ENCODE measurements at places on chromosomes 3 and 15.

- no peak for DNase-seq
These were observed 5.0 kb downstream of the LMCD1 start for GRCh38 chr3:8506571-8507061.

DNA sequence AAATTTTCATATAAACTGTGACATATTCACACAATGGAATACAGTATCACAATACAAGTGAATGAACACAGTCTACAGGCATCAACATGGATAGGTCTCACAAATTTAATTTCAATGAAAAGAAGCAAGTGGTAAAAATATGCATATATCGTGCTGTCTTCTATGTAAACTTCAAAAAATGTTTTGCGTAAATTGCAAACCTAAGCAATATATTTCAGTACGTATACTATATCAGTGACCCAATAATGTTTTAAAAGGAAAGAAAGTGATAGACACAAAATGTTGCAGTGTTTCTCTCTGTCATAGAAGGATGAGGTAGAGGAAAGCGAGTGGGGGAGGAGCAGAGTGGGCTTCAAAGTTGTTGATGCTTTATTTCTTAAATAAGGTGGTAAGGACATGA lies 468.4 kb upstream of the CNTN3 start:
- no peak for DNase-seq

DNA sequence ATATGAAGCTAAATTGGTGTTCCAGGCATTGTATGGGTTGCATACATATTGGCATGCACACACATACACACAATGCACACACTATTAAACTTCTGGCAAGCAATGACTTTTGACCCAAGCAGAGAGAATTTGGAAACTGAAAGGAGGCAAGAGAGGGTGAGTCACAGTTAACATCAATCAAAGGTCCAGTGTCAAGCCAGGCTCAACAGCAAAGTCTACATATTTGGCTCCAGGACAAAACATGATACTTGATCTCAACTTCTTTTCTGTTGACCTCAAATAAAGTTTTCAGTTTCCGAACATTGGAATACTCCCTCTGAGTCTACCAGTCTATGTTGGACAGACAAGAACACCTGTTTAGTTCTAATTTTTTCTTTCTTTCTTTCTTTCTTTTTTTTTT lies 28.3 kb downstream of the IL12A start:
- DNase-seq = no peak

DNA sequence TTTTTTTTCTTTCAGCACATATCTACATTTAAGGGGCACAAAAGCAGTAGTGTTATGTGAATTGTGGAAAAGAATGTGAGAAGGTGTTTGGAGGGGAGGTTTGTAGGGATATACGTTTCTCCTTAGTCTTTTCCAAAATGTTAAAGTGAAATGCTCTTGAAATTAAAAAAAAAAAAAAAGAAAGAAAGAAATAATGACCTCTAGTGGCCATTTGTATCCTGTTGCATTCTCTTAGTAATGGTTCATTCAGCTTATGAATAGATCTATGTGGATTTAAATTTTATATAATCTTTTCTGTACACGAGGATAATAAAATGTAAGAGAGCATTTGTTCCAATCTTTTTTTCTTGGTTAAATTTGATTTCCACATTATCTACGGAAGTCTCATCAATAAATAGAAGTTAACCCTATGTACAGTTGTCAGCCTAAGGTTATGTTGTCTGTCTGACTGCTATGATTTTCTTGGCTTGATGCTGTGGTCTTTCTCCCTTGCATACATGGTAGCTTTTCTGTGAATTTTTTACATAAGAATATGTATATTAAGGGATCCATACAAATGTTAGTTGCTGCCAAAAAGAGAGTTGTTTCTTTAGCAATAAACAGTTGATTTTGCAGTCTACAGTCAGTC lies 1.7 kb downstream of the P2RY13 start:
- DNase-seq = no peak

DNA sequence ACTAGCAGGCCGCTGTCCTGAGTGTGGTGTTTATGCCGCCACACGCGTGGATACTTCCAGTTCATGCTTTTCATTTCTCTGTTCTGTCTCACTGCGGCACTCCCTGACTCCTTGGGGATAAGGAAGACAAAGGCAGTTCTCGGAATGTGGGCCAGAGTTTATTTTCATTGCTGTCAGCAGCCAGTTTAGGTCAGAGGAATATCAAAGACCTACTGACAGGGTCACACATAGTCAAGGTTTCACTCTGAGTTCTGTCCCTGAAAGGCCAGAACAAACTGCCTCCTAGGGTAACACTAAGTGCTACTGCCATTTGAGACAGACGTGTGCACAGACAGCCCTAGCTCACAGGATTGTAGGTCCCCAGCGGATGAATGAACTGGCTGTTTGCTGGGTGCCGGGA lies 27.3 kb upstream of the SPTBN5 start:
- DNase-seq = no peak

- DNase-seq = no peak
These were observed 1161.4 kb downstream of the OTOL1 start for GRCh38 chr3:162658003-162658402.

GRCh38 chr15:33198541-33198940 lies 4.0 kb upstream of the FMN1 start:
- no peak for DNase-seq

DNA sequence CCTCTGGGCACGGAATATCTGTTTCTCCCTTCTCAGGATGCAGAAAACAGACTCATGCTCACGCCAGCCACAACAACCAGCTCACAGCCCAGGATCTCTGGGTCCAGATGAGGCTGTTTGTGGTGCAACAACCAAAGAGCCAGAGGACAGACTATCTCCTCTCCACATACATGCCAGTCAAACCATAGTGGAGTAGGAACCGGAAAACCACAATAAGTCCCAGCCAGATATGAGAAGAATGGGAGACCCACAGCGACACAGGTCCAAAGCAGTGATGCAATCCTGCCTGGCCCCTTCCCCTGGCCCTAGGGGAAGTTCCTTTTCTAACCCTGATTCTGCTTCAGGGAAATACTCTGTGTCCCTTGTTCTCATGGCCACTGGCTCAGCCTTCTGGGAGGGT lies 27.6 kb downstream of the MEX3B start:
- DNase-seq = no peak

GRCh38 chr3:60206206-60206605 lies 1045.0 kb downstream of the FHIT start:
- DNase-seq = no peak

GRCh38 chr15:66067687-66068086 lies 185.9 kb downstream of the MEGF11 start:
- DNase-seq = no peak

DNA sequence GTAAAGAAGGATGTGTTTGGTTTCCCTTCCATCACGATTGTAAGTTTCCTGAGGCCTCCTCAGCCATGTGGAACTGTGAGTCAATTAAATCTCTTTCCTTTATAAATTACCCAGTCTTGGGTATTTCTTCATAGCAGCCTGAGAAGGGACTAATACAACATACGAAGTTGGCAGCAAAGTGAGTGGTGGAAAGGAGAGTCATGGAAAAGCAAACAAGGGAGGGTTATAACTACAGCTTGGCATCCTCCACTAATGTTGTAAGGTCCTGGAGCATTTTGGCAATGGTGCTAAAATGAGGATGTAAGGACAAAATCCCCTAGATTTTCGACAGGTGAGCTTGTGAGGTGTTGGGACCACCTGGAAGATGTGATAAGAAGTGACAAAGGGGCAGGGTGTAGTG lies 5.8 kb upstream of the TMEM41A start:
- DNase-seq = no peak

- DNase-seq = no peak
These were observed 4.0 kb downstream of the TM4SF1 start for GRCh38 chr3:149373235-149374125.

DNA sequence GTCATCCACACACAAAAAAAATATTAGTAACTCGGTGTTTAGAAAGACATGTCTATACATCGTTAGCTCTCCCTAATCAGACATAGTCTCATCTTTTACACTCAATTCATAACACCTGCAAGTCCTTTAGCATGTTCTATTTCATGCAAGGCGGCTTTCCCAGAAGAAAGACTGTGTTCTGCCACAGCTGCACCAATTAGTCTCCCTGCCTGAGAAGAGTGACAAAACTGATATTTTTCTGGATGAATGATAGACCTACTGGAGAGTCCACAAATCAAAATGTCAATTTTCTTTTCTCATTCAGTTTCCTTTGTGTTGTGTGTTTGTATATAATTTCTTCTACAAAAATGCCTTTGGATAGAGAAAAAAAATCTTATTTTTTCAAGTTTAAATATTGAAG lies 435.8 kb upstream of the EPHA3 start:
- no peak for DNase-seq

DNA sequence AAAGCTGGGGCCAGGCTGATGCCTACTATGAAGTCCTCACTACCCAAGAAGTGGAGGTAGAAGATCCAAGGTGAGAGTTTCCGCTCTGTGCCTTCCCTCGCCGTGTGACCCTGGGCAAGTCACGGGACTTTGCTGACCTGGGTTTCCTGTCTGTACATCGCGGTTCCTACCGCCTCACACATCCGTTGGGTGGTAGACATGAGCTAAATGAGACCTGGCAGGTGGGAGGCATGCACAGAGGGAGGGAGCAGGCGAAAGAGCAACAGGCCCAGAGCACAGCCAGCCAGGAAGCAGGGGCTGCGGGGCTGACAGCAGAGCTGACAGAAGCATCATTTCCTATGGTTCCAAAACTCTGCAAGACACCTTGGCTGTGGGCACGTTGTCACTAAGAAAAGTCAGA lies 157.3 kb upstream of the BHLHE40 start:
- DNase-seq = peak; percentile 61

- DNase-seq = no peak
These were observed 2.3 kb upstream of the MBNL1 start for GRCh38 chr3:152266221-152266995.

- DNase-seq = no peak
These were observed 8.5 kb downstream of the VEPH1 start for GRCh38 chr3:157494581-157495281.

DNA sequence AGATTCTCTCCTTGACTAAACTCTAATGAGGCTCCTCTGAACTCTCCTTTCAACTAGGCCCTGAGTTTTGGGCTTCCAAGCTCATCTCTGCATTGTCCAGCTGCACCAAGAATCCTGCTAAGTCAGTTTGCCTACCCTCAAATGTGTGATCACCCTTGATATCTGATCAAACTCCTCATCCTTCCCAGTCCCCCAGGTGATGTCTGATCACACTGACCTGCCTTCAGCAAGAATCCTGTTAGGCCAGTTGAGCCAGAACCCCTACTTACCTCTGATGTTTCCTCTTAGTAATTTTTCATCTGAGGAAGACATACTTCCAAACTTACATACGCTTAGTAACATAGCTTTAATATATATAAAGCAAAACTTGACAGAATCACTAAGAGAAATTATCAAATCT lies 28.8 kb downstream of the SUMF1 start:
- DNase-seq = no peak

DNA sequence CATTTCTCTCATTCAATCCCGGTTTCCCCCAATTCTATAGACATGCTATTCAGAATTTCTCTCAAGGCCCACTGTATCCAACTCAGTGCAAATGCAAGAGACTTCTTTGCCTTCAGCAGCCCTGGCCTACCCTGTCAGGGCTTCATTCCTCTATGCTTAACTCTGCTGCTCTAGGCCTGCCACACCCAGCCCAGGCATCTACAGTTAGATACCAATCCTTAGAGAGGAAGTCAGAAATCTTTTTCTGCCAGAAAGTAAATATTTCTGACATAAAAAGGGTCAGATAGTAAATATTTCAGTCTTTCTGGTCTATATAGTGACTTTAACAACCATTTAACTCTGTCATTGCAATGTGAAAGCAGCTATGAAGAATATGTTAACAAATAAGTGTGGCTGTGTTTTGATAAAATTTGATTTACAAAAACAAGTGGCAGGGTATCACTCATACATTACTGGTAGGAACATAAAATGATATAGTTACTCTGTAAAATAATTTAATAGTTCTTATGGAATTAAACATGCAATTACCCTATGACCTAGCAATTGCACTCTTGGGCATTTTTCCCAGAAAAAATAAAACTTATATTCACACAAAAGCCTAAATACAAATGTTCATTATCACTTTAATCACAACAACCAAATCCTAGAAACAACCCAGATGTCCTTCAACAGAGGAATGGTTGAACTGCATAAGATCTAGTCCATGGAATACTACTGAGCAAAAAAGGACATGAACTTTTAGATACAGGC lies 942.0 kb downstream of the SQOR start:
- no peak for DNase-seq

DNA sequence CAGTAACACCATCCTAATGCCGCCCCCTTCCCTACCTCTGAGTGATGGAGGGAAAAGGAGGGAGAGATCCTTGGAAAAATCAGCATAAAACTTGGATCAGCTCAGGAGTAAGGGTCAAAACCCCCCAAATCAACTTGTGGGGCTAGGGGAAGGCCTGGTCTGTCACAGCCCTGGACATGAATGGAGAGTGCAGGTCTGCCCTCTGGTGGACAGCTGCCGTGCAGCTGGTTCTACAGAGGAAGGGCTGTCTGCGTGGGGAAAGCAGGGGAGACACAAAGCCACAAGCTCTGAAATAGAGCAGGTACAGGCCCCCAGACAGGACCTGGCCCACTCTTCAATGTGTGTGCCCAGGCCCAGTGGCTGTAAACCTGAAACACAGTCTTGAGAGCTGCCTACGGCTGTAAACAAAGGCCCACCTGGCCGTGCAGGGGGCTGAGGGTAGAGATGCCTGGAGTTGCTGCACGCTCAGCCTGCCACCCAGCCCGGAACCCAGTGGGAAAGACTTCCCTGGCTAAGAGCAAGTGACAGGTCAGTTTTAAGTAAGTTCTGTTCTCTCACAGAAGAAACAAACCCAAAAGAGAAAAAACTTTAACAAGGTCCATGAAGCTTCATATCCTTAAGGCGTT lies 16.4 kb downstream of the CLK3 start:
- peak; percentile 17 for DNase-seq

DNA sequence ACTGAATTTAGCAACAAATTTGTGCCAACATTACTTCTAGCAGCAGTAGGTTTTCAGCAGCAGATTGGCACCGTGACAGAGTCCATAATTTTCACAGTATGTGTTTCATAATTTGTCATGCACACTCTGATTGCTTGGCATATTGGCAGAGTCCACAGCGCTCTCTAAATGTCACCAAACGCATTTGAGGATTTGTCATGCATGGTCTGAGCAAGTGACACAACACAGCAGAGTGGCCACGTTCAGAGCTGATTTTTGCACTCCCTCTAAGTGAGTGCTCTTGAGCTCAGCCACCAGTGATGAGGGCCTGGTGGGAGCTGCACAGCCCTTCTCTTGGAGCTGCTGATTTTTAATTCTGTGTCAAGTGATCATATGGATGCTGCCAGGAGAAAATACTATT lies 1270.8 kb downstream of the ROBO1 start:
- DNase-seq = no peak

- no peak for DNase-seq
These were observed 17.6 kb downstream of the SLC6A20 start for GRCh38 chr3:45778761-45779201.

- DNase-seq = no peak
These were observed 1.3 kb downstream of the ALPK3 start for GRCh38 chr15:84818261-84819131.

GRCh38 chr3:141643796-141644195 lies 94.3 kb upstream of the RNF7 start:
- no peak for DNase-seq

- DNase-seq = no peak
These were observed 85.3 kb upstream of the SLC6A6 start for GRCh38 chr3:14317057-14317553.

All from stimulated activated CD4-positive, alpha-beta T cell treated with anti-CD3 and anti-CD28 coated beads, TNF-alpha, amount 100 ng/mL, for 1 hour (primary cell).